GM23338 (cell line): ENCODE measurements at places on chromosomes 12 and 14. TPM values are rescaled to one million over a fixed set of nuclear protein-coding genes. Genes with fewer than 3 reads are reported as not detected.

GRCh38 chr12:53499266-53500141 lies at the start of gene MAP3K12:
Gene MAP3K12 (minus strand): TSS chr12:53499458. CDS start chr12:53487391, 12,067 bp downstream.
- peak within 1 kb of the TSS; percentile 86 for H3K27ac ChIP-seq
- no peaks in the 10 kb centered on the region for H3K27me3 ChIP-seq
- H3K4me3 ChIP-seq = peak within 1 kb of the TSS; percentile 58
- H3K4me1 ChIP-seq = peaks cover 30% of the 10 kb centered on the region

DNA sequence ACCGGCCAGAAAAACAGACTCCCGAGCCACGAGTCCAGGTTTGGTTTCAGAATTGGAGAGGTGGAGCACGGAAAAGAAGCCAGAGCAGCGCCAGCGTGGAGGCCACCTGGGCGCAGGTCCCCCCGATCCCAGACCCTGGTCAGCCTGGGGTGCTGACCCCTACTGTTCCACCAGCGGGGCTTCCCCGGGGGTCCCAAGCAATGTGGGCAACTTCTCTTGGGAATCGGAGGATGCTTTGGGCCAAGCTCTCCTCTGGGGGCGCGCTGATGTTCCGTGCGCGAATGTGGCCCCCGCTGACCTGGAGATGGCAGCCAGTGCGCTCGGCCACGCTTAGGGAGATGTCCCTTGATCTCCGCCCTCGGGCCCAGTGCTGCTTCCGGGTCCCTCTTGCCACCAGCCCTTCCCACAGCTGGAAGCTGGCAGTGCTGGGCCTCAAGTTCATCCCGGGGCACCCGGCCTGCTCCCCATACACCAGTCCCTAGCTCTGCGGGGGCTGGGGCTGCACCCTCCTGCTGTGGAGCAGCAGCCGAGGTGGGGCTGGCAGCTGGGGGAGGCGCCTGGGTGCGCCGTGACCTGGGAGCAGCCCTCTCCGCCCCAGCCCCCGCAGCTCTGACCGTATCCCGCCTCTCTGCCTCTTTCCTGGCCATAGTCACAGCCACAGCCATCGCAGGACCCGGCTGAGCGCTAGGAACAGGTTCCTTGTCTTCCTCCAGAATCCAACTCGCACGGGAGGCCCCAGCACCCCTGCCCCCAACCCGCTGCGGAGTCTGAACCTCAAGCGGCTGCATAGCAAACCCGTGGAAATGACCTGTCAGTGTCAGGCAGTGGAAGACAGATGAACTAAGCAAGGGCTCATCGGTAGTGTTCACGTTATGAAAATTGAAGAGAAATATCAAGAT lies 91.2 kb downstream of the RCOR1 start:
- H3K4me3 ChIP-seq = no peak overlapping the region; the same call in 1 of the 2 replicates
- H3K27me3 ChIP-seq = no peaks in the 10 kb centered on the region
- peaks cover 28% of the 10 kb centered on the region; the same call in 1 of the 2 replicates for H3K4me1 ChIP-seq
- H3K36me3 ChIP-seq = no peaks in the 10 kb centered on the region

- no peaks in the 10 kb centered on the region for H3K36me3 ChIP-seq
- H3K4me1 ChIP-seq = peaks cover 5% of the 10 kb centered on the region
- peaks cover 43% of the 10 kb centered on the region for H3K27me3 ChIP-seq
- peak; percentile 11 for DNase-seq
- H3K4me3 ChIP-seq = peak overlapping the region; percentile 68
- peak overlapping the region; percentile 88 for H3K27ac ChIP-seq
Measured at GRCh38 chr14:101947577-101947903, 16.8 kb upstream of the DYNC1H1 start.

GRCh38 chr14:90062822-90063539 lies 1.2 kb downstream of the KCNK13 start:
- peaks cover 76% of the 10 kb centered on the region for H3K27me3 ChIP-seq
- peak overlapping the region; percentile 86 for H3K4me3 ChIP-seq
- peak; percentile 21 for DNase-seq

GRCh38 chr12:19035536-19035935 lies 94.0 kb upstream of the PLEKHA5 start:
- H3K36me3 ChIP-seq = no peaks in the 10 kb centered on the region
- H3K27me3 ChIP-seq = no peaks in the 10 kb centered on the region
- DNase-seq = no peak
- no peak overlapping the region for H3K4me3 ChIP-seq
- no peak overlapping the region for H3K27ac ChIP-seq

DNA sequence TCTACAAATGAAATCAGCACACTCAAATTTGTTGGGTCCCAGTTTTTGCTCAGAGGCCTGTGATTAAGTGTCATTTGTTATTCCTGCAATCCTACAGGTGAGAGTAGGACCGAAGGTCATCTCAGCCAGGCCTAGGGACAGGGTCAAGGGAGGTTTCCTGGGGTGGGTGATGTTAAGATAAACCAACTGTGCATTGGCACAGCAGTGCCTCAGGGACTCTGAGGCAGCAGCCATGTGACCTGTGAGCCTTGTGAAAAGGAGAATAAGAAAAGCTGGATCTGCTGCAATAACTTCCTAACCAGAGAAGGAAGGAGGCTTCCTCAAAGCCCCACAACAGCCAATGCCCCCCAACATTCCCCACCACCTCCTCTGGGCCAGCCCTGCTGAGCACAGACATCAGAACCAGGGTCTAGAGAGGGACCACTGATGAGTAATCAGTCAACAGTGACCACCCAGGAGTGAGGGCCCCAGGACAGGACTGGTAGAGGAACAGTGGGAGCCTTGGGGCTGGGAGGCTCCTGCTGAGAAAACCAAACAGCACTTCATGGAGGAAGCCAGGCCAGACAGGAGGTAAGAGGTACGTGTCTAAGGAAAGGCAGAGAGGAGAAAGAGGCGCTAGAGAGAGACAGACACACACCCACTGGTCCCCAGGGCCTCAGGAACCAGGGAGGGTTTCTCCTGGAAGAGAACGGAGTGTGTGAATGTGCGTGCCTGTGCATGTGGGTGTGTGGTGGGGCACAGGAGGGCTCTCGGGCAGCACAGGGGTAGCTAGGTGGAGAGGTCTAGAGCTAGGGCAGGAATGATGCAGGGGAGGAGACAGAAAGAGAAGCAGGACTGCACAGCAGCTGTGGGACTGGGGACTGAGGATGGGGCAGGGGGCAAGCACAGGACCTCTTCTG lies 82.4 kb downstream of the ITPK1 start:
- H3K4me1 ChIP-seq = peaks cover 42% of the 10 kb centered on the region
- peak overlapping the region; percentile 66; the same call in 1 of the 2 replicates for H3K27ac ChIP-seq
- H3K27me3 ChIP-seq = no peaks in the 10 kb centered on the region

DNA sequence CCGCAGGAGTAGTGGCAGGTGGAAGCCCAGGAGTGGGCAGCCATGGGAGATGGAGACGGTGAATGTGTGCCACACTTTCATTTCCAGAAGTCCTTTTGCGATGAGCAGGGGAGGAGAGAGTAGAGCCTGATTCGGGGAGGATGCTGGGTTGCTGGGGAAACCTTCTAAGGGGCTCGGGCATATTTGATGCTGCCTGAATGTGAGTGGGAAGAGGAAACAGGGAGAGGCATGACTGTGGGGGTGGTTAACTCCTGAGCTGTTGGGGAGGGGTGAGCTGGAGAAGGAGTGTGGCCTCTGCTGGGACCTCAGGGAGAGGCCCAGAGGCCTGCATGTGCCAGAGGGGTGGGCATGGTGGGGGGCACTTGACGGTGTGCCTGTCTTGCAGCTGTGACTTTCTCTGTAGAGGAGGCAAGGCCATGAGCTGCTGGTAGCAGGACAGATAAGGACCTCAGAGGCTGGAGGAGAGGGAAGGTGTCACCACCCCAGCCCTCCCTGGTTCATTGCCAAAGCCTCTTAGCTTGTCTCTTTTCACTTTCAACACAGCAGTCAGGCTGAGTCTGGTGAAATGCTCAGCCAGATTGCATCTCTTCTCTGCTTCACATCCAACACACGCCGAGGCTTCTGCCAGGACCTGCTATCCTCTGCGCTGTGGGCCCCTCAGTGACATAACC lies 11.4 kb downstream of the GLT1D1 start:
- no peaks in the 10 kb centered on the region for H3K36me3 ChIP-seq
- H3K27ac ChIP-seq = no peak overlapping the region
- no peak for DNase-seq
- H3K4me1 ChIP-seq = no peaks in the 10 kb centered on the region

DNA sequence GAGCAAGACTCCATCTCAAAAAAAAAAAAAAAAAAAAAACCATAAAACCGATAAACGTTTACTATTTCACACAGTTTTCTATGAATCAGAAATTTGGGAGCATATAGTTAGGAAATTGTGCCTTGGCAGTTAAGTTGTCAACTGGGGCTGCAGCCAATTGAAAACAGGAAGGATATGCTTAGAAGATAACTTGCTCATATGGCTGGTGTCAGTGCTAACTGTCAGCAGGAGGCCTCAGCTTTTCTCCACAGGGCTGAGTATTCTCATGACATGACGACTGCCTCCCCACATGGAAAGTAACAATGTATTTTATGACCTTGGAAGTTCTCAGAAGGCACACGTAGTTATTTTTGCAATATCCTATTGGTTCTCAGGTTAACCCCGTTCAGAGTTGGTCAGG lies 29.6 kb upstream of the OR5AU1 start:
- no peak overlapping the region for H3K4me3 ChIP-seq
- H3K4me1 ChIP-seq = no peaks in the 10 kb centered on the region
- no peaks in the 10 kb centered on the region for H3K27me3 ChIP-seq

DNA sequence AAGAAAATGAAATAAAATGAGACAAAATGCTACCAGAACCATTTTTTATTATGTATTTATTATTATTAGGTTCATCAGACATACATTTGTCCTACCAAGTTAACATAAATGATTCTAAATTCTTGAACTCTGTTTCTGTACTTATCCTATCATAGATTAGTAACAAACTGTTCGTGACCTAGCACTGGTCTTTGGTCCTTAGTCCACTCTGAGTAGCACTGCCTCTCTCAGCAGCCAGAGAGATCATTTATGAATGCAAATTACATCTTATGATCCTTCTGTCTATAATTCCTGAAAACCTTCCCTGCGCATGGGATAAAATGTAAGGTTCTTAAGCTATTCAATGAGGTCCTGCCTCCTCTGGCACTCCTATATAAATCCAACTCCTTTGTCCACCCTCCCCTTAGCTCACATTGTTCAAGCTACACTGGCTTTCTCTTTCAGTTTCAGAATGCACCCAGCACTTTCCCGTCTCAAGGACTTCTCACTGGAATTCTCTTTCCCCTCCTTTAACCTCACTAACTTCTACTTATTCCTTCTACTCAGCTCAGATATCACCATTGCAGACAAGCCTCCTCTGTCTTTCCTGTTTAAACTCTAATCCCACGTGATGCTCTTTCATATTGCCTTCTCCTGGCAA lies 17.1 kb downstream of the PDZRN4 start:
- H3K27ac ChIP-seq = no peak overlapping the region
- no peaks in the 10 kb centered on the region for H3K4me1 ChIP-seq

DNA sequence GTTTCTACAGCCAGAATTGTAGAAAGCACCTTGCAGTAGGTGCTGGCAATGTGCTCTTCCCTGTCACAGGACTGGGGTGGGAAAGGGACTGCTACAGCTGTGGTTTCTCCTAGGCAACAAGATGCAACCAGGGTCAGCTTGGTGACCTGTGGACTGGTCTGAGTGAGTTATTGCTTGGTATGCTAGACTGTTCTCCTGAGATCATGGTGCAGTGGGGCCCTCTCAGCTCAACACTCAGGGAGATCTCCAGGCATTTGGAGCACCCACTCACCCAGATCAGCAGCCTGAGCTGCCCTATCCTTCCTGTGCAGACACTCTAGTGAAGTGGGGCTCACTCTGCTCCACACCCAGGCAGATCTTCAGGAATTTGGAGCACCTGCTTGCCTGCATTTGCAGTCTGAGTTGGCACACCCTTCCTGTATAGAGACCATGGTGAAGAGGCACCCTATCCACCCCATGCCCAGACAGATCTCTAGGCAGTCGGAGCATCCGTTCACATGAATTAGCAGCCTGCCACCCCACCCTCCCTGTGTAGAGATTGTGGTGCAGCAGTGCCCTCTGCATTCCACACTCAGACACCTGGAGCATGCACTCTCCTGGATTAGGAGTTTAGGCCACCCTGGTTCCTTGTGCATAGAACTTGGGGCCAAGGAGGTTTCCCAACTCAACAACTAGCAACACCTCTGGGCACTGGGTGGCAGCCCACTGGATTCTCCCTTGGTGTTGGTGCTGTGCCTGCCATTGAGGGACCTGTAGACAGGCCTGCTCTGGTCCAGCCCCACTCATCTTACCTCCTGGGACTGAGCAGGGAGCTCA lies 3.8 kb upstream of the FAM186B start:
- H3K27ac ChIP-seq = no peak overlapping the region
- 0 out of 2 replicates have a peak, but pooled peaks cover 4% of the 10 kb centered on the region for H3K4me1 ChIP-seq
- no peak for DNase-seq
- no peak overlapping the region for H3K4me3 ChIP-seq
- H3K27me3 ChIP-seq = no peaks in the 10 kb centered on the region

DNA sequence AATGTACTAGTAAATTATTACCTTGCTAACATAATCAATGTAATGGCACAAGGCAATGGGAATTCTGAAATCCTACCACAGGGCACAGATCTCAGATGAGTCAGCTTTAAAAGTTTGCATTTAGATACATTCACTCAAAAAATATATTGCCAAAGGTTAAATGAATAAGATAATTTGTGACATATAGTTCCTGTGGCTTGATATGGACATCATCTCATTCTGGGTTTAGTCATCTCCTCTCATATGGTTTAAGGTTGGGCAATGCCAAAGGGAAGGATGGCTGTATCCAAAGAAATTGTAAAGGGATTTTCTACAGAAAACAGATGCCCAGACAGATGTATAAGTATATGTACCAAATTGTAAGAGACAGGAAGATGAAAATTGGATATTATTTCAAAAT lies 1065.0 kb downstream of the LRFN5 start:
- H3K4me1 ChIP-seq = no peaks in the 10 kb centered on the region
- no peak for DNase-seq
- no peak overlapping the region for H3K4me3 ChIP-seq
- H3K36me3 ChIP-seq = no peaks in the 10 kb centered on the region

DNA sequence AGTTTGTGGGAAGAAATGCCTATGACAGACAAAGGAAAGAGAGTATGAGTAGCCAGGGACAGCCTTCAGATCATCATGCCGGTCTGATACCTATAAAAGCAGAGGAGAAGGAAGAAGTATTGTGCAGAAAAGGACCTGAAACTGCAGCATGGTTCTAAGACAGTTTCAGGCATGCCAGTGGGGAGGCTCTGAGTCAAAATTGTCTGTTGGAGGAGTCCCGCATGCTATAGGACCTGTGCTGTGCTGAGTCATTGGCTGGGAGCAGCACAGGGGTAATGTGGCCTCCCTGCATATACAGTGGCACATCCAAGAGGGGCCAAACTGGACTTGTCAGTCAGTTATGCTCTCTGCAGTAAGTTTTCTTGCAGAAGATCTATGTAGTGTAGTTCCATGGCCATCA lies 40.7 kb downstream of the NEUROD4 start:
- peaks cover 17% of the 10 kb centered on the region for H3K4me1 ChIP-seq
- no peaks in the 10 kb centered on the region for H3K36me3 ChIP-seq
- no peaks in the 10 kb centered on the region for H3K27me3 ChIP-seq
- peak; percentile 17 for DNase-seq
- no peak overlapping the region for H3K27ac ChIP-seq
- H3K4me3 ChIP-seq = no peak overlapping the region

GRCh38 chr14:54603362-54603761 lies 36.4 kb downstream of the SAMD4A start:
- H3K36me3 ChIP-seq = no peaks in the 10 kb centered on the region
- DNase-seq = no peak
- peaks cover 7% of the 10 kb centered on the region; the same call in 1 of the 2 replicates for H3K4me1 ChIP-seq
- H3K27me3 ChIP-seq = no peaks in the 10 kb centered on the region
- H3K27ac ChIP-seq = no peak overlapping the region
- no peak overlapping the region for H3K4me3 ChIP-seq

RPL10L gene
- not detected in 2 replicates for total RNA-seq

FIGNL2 gene
- 4.1 and 5.2 TPM in 2 replicates for total RNA-seq

FGF6 gene
- total RNA-seq = not detected in 2 replicates

KRT85 gene
- total RNA-seq = not detected in 2 replicates

SDR9C7 gene
- total RNA-seq = not detected in 2 replicates

PLEK2 gene
- 1.0 TPM in 1 of 2 replicates, not detected in the other for total RNA-seq

PRKAB1 gene
- 26.3 and 31.0 TPM in 2 replicates for total RNA-seq
